ENCODE measurements at places on chromosomes 5 and 9.

DNA sequence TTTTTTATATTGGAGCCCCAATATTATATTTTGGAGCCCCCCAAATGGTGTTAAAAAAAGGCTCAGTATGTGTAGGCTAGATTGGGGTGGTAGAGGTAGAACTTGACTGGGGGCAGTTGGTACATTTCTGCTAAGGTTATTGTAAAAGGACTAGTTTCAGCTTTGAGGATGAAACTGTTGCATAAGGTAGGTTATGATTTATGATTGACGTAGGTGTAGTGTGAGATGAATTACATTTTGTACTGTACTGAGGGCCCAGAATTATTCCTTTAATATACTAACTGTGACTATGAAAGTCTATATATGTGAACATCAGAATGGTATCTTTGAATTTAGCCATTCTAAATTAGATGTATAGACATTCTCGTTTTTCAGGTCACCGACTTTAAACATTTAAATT is 3.6 kb downstream of the RIC1 start:
- DNase-seq = no peak

DNA sequence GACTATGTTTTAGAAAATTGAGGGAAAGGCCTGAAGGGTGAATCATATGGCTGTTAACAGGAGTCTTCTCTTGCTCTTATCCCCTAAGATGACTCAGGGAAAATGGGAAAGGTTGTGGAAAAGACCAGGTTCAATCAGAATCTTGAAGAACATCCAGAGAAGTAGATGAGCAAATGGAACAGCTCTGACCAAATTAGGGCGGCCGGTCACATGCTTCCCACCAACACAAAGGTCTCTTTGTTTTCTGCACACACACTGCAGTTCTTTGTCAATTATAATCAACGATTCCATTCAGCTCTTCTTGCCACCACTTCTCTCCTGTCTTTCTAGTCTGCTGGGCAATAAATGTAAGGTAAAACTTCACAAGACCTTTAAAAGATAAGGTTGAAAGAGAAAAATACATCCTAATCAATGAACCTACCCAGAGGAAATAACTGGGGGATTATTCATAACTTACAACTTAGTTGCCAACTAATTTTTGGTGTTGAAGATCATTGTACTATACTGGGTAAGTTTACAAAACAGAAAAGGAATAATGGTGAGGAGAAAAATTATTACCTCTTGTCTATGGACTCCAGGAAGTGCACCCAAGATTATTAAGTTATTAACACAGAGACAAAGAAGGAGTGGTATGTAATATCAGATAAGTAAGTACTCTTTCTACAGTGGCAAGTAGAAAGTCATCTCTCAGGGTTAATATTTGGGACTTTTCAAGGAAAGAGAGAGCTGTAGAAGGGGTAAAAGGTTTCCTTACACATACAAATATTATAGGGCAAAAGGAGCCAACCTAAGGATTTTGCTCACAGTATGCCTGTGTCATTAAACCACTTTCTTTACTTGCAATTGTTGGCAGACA is 441.9 kb upstream of the PIK3R1 start:
- DNase-seq = no peak

GRCh38 chr9:29211580-29212396 is 1638.5 kb upstream of the C9orf72 start:
- peak; percentile 84 for DNase-seq

DNA sequence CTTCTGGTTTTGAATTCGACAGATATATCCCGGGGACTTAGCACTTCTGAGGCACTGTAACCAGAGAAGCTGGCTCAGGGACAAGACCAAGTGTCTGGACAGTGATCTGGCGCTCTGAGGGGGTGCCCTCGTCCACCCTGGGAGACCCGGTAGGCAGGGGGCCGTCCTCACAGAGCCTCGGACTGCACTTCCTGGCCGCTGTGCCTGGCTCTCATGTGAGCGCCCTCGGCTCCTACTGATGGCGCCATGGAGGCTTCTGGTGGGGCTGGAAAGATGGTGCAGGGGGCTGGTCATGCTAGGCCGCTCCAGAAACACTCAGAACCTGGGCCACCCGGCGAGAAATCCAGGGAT is 18.8 kb upstream of the SLC6A3 start:
- no peak for DNase-seq
